Activated CD4-positive, alpha-beta T cell treated with anti-CD3 and anti-CD28 coated beads, Interleukin-2, amount 10 ng/mL, durations not matched to agents 7 days and 5 days (primary cell): ENCODE measurements at places on chromosomes 12 and 14. TPM values are rescaled to one million over a fixed set of nuclear protein-coding genes. Genes with fewer than 3 reads are reported as not detected.

NGDN gene
- total RNA-seq, result 47.3 TPM

SIVA1 gene
- 84.7 TPM for total RNA-seq

BCDIN3D gene
- 8.7 TPM for total RNA-seq

IL26 gene
- total RNA-seq, result 1.00 TPM

LRIG3 gene
- not detected for total RNA-seq

DDX23 gene
- total RNA-seq, result 144 TPM

FLVCR2 gene
- 6.2 TPM for total RNA-seq

PLEK2 gene
- total RNA-seq, result 1.1 TPM

SERPINA10 gene
- total RNA-seq, result not detected

SUSD6 gene
- total RNA-seq, result 42.6 TPM

DCN gene
- not detected for total RNA-seq

CCDC177 gene
- total RNA-seq, result not detected

B3GNT4 gene
- total RNA-seq, result 0.71 TPM

CLMN gene
- 0.94 TPM for total RNA-seq

WSCD2 gene
- not detected for total RNA-seq

USP44 gene
- 2.9 TPM for total RNA-seq

PCNX4 gene
- 33.3 TPM for total RNA-seq

TMEM132D gene
- total RNA-seq, result not detected

RHOJ gene
- not detected for total RNA-seq

PSMB5 gene
- 60.4 TPM for total RNA-seq

RDH16 gene
- total RNA-seq, result 0.31 TPM

PLEKHH1 gene
- 0.50 TPM for total RNA-seq

KIF21A gene
- 13.0 TPM for total RNA-seq

KIF26A gene
- total RNA-seq, result 0.35 TPM

NUAK1 gene
- total RNA-seq, result not detected

CELA1 gene
- not detected for total RNA-seq

DHRS2 gene
- 0.44 TPM for total RNA-seq

ITGA7 gene
- total RNA-seq, result 3.1 TPM

KRT2 gene
- total RNA-seq, result 0.10 TPM

TSPAN8 gene
- total RNA-seq, result not detected

FAR2 gene
- total RNA-seq, result 24.6 TPM

C12orf50 gene
- not detected for total RNA-seq

TUBA1C gene
- 246 TPM for total RNA-seq

ACTR10 gene
- 46.3 TPM for total RNA-seq

RBM23 gene
- 79.0 TPM for total RNA-seq

SCN8A gene
- 0.52 TPM for total RNA-seq

RPS6KL1 gene
- total RNA-seq, result 4.6 TPM

SYNDIG1L gene
- not detected for total RNA-seq

SRGAP1 gene
- not detected for total RNA-seq

RNF212B gene
- not detected for total RNA-seq

SLC35F4 gene
- not detected for total RNA-seq

PMEL gene
- not detected for total RNA-seq

LRRC43 gene
- not detected for total RNA-seq

AMN gene
- 0.30 TPM for total RNA-seq

TNFAIP2 gene
- total RNA-seq, result not detected

BATF gene
- 39.4 TPM for total RNA-seq

HNF1A gene
- not detected for total RNA-seq

NDRG2 gene
- total RNA-seq, result 10.4 TPM

LPAR5 gene
- total RNA-seq, result 6.2 TPM

GDF3 gene
- not detected for total RNA-seq
